ENCODE measurements at places on chromosomes 2 and 18. TPM values are rescaled to one million over a fixed set of nuclear protein-coding genes. Genes with fewer than 3 reads are reported as not detected.

ACVR2A gene
- 12.1 TPM for total RNA-seq

DNA sequence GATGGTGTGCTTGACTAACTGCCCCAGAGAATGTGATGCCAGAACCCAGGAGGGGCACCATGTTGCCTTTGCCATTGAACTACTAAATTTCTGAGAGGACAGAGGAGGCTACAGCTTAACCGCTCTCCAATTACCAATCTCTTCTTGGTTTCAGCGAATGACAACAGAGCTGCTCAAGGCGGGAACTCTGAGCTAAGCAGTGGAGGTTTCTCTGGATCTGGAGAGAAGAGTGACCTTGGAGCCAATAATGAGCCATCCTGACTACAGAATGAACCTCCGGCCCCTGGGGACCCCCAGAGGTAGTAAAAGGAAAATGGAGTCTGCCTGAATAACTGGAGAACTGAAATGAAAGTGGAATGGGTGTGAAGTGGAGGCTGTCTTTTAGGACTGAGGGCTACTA is 53.2 kb downstream of the DIS3L2 start:
- ATAC-seq: no peak

EGR4 gene
- not detected for total RNA-seq

GRCh38 chr2:60806988-60807681 is 51.1 kb downstream of the PAPOLG start:
- ATAC-seq: peak; percentile 30

CACNB4 gene
- total RNA-seq: 9.6 TPM

DNA sequence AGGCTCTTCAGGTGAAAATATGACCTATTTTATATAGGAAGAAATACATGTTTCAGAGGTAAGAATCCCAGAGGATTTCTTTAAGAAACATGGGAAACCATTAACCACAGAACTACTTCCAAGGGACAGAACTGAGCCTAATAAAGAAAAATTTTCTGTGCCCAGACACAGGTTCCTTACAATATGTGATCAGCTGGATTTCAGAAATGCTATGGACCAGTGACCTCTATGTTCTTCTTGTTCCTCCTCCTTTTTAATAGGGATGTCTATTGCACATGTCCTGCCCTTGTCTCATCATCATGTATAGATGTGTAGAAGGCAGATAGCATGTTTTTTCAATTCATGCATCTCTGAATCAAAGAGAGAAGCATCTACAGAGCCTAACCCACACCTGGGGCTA is 836.6 kb downstream of the RNF144A start:
- no peak for ATAC-seq

DNA sequence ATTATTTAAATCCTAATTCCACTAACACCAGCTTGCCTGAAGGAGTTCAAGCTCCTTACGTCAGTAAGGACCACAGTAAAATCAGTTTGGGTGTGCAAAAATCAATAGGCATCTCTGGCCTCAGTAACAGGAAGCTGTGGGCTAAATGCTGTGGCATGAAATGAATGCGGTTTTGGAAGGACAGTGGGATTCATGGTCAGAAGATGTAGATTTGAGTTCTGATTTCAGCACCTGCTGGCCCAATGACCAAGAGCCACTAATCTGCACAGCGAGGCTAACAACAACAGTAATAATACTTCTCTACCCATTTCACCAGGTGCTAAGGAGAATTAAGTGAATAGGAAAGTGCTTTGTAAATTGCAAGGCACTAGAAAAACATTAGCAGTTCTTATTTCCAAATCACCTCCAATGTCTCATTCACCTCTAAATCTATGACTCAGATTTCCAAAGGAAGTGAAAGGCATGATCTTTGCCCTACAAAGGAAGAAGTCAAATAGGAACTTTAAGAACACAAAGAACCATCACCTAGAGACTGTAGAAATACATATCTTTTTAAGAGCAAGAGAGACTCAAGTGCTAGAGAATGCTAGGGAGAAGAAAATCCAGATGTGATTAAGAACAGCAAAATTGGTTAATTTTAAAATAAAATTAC is 172.6 kb downstream of the ANKRD44 start:
- ATAC-seq: no peak

DNA sequence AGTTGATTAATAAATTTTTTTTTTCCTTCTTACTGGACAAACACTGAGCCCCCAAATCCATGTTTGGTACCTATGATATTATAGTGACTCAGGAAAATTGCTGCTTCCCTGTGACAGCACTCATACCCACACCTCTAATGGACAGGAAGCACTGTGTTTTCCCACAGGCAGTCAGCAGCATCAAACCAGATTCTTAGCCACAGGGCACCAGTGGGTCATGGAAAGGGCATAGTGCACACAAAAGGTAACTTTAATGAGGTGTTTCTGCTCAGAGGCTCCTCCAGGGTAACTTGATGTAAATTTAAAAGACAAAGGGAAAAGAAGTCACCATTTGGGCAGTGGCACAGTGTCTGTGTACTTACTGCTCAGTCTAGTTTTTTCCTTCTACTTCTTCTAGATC is 34.1 kb downstream of the SERPINB11 start:
- ATAC-seq: peak; percentile 97

All from esophagus mucosa (tissue), 1 donor.